ENCODE measurements at places on chromosomes 5 and 9.

DNA sequence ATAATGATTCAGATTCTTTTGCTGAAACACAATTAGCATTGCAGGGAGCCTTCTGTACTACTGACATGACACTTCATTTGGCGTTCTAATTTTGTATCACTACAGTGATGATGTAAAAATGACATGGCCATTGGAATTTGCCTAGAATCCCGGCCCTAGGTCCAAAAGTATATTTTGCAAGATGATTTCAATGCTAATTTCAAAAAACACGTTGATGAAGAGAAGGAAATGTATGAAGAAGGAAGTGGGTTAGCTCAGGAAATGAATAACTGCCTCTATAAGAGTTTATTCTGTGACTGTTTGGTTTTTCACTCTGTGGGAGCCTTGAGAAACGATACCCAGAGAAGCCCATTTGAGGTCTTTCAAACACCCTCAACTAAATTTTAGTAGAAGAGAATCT, 59.3 kb downstream of the OSTF1 start:
- DNase-seq = no peak

DNA sequence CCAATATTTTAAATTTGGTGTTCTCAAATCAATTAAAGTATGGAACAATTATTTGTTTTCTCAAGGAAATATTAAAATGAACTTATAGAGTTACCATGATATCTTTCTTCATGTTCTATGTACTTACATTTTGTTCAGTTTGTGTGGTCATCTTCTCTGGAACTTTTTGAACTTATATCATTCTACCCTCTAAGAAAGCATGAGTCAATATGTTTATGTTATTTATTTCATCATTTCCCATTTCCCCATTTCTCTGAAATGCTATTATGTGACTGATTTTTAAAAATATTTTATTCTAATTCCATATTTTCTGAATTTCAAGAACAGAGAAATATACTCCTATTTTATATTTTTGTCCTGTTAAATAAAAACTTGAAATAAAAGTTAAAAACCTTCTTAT, 123.5 kb upstream of the ACOT12 start:
- no peak for DNase-seq

- DNase-seq = no peak
Measured at GRCh38 chr5:98975682-98976407, 47.0 kb upstream of the CHD1 start.

- peak; percentile 88 for DNase-seq
Measured at GRCh38 chr5:139765409-139766217, 30.0 kb upstream of the PSD2 start.

GRCh38 chr5:95251185-95251584, 33.7 kb downstream of the MCTP1 start:
- no peak for DNase-seq

GRCh38 chr9:14079440-14079839, 234.5 kb downstream of the NFIB start:
- DNase-seq = no peak

GRCh38 chr9:120742951-120743416, 28.7 kb upstream of the MEGF9 start:
- DNase-seq = peak; percentile 73

DNA sequence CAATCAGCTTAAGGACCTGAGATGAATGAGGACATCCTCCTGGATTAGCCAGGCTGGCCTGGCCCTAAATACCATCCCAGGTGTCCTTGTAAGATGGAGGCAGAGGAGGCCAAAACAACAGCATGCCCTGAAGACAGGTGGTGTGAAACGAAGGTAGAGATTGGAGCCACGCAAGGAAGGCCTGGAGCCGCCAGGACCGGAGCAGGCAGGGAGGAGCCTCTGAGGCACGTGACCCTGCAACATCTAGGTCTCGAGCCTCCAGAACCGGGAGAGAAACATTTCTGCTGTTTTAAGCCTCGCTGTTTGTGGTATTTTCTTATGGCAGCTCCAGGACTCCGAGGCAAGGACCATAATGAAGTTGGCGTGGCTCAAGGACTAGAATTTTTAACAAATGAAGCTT, 9.7 kb upstream of the COL5A1 start:
- DNase-seq = no peak

DNA sequence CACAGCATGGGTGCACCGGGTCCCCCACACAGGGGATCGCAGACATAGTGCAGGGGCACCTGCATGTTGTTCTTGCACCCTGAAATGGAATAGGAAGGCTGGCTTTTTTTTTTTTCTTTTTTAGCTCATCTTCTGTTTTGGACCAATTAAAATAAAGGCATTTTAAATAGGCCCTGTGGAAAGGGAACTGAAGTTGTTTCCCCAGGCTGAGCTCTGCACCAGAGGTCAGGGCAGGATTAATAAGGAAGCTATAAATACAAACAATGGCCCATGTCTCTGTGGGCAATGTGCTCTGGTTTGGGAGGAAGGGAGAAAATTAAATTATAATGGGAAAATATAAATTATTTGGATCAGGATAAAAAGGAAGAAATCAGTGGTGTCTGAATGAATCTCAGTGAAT, 21.2 kb upstream of the KCNMB1 start:
- DNase-seq = no peak

DNA sequence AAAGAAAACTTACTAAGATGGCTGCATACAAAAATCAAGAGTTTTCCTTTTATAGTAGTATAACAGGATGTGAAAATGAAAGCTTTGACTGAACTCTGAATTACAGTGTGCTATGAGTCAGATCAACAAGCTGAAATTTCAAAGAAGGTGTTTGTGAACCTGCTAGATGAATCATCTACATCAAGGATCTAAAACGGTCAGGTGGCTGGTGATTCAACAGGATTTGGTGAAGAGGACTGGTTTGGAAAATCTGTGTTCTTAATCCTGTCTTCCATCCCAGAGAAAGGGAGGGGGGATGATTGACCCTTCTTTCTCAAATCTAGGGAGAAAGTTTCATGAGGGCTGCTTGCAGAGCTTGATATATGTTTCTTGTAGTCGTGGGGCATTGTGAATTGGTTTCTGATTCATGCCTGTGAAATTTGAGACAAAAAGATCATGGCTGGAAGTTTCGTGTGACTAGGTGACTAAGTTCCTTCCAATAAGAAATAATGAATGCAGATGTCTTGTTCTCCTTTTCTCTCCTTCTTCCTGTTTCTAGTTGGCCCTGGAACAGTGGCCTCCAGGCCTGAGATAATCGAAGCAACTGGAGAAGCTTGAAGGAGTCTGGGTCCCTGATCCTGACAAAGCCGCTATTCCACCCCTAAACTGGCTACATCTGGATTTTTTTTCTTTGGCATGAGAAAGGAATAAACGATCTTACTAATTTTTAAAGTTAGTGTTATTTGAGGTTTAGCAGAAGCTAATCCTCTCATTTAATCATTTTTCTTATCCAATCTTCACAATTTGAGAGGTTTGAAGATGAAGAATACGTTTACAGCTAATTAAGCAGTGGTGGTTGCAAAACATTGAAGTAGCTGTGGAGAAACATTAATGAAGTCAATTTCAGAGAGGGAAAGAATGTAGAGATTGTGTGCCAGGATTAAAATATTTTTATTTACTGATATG, 67.2 kb downstream of the MRPS30 start:
- DNase-seq = peak; percentile 54

DNA sequence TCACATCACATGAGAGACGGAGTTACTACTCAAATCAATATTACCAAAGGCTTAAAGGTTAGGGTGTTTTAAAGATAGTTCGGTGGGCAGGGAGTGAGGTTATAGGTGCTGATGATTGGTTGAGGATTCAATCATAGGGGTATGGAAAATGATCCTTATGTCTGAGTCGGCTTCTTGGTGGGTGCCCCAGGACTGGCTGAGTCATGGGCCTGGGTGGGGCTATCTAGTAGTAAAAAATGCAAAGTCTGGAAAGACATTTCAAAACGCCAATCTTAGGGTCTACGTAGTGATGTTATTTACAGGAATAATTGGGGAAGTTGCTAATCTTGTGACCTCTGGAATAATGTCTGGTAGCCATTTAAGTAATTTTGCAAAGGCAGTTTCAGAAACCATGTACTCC, 15.2 kb upstream of the SPIN1 start:
- no peak for DNase-seq

DNA sequence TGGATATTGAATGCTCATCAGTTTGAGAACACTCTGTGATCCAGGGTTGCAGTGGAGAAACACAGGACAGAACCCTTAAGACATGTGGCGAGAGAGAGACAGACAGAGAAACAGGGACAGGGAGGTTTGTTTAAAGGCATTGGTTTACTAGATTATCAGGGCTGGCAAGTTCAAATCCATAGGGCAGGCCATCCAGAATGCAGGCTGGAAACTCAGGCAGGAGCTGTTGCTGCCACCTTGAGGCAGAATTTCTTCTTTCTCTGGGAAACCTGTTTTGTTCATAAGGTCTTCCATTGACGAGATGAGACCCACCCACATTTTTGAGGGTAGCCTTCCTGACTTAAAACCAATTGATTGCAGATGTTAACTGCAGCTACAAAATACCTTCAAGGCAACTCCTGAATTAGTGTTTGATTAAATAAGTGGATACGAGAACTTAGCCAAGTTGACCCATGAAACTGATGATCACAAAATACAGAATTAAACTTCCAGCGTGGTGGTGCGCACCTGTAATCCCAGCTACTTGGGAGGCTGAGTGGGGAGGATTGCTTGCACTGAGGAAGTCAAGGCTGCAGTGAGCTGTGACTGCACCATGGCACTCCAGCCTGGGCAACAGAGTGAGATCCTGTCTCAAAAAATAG, 55.9 kb downstream of the NSUN2 start:
- peak; percentile 77 for DNase-seq

- DNase-seq = peak; percentile 40
Measured at GRCh38 chr5:9156282-9156681, 389.6 kb downstream of the SEMA5A start.

DNA sequence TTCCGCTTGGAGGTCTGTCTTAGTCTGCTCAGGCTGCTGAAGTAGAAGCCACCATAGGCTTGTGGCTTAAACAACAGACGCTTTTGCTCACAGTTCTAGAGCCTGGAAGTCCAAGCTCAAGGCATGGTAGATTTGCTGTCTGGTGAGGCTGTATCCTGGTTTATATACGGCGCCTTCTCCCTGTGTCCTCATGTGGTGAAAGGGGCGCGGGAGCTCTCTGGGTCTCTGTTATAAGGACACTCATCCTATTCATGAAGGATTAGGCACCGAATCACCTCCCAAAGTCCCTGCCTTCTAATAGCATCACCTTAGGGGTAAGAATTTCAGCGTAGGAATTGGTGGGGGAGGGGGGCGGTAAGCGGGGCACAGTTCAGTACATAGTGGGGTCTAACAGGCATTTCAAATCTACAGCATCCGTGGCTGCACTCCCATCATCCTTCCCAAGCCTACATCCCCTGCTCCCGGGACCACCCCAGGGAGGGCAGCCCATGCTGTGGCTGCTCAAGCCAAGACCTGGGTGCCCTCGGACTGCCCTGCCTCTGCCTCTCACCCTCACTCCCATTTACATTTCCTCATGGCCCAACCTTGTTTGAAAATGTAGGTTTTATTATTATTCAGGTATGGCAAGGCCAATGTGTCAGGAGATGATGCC, 15.1 kb upstream of the LPCAT1 start:
- no peak for DNase-seq

- no peak for DNase-seq
Measured at GRCh38 chr9:93149361-93149760, 15.3 kb upstream of the NINJ1 start.

DNA sequence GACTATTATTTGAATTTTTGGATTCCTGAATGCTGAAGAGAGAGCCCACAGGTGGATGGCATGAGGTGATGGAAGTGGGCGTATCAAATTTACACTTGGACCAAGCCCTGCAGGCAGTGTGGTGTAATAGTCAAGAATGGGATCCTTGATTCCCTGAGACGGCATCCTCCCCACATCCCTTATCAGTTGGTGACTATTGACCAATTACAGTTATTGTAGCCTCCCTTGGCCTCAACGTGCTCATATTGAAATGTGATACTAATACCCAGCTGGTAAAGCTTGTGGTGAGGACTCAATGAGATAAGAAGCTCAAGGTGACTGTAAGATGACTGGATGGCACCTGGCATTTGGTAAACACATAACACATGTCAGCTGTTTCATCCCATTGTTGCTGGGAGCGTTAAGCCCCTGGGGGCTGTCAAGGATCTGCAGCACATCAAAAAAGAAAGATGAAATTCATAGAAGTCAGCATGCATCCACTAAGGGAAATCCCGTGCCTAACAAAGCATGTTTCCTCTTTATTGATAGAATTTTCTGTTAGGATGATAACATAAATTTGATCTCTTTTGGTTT, 65.6 kb upstream of the IRX2 start:
- DNase-seq = no peak

DNA sequence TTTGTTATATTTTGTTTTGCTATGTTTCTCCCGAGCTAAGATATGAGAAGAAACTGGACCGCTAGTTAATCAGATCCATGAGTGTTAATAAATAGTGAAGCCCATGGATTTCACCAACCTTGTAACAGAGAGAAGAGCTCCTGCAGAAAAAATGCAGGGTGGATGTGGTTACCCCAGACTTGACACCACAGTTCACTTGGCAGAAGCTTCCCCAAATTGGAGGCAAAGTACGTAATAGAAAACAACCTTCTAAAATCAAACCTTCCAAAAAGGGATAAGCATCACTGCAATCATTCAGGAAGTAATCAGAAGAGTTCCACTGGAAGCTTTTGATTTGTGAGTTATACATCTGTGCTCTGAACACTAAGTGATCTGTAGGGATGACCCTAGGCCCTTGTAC, 267.5 kb downstream of the ACTL7B start:
- no peak for DNase-seq

DNA sequence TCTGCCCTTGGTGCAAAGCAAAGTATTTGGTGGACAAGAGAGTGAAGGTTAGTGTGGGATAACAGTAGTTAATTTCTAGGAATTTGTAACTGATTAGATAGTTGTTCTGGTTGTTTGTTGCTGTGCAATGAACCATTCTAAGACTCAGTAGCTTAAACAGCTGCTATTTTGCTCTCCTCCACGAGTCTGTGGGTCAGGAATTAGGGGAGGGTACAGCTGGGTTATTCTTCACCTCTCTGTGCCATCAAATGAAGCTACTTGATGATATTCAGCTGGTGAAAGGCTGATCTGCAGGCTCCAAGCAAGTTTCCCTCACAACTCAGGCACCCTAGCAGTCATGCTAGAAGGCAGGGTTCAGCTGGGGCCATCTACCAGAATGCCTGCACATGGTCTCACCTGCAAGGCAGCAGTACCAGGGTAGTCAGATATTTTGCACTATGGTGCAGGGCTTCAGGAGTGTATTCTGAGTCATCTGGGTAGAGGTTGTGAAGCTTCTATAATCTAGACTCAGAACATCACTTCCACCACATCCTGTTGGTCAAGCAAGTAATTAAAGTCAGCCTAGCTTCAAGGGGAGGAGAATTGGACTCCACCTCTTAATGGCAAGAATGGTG, 159.5 kb upstream of the SLC28A3 start:
- no peak for DNase-seq

- no peak for DNase-seq
Measured at GRCh38 chr9:137809040-137809576, 68.5 kb upstream of the CACNA1B start.

DNA sequence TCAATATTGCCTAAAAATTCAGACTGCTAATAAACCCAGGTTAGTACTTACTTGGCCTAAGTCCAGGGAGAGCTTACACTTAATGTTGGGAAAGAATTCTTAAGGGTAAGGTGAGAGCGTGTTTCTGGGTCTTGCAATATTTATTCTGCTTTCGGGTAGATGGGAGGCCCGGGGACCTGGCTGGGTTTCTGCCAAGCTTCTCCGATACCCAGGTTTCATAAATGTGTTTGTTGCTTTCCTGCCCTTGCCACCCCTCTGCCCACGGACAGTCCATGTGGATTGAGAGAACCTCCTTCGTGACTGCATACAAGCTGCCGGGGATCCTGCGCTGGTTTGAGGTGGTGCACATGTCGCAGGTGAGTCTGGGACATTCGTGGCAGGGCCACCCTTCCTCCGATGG, 48.4 kb upstream of the FOXI1 start:
- no peak for DNase-seq

All from AG08396 (cell line).